BJ (cell line): ENCODE measurements at places on chromosomes 6 and 20. TPM values are rescaled to one million over a fixed set of nuclear protein-coding genes. Genes with fewer than 3 reads are reported as not detected.
A peak's percentile ranks its signal among the peaks of the same experiment; 100 is the strongest.

- no peak for DNase-seq
These were observed 770 bp downstream of the TCF19 start for GRCh38 chr6:31158863-31159855.

DNA sequence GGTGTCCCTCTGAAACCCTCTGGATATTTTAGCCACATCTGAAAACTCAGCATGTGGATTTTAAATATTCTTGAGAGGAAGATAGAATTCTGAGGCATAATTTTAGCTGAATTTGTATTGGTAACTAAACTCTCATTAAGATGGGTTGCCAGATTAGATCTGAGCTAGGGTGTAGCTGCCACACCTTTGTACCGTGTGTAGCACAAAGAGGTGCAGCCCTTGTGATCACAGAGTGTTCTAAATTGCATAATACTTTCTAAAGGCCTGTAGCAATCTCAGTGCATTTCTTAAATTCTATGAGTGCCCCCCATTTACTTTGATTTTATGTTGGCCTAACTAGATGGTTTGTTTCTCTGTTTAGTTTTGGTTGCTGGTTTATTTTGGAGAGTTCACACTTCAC is 53.0 kb downstream of the FLRT3 start:
- DNase-seq, result no peak

- no peak for DNase-seq
These were observed 3.6 kb upstream of the PHF1 start for GRCh38 chr6:33407132-33407718.

DNA sequence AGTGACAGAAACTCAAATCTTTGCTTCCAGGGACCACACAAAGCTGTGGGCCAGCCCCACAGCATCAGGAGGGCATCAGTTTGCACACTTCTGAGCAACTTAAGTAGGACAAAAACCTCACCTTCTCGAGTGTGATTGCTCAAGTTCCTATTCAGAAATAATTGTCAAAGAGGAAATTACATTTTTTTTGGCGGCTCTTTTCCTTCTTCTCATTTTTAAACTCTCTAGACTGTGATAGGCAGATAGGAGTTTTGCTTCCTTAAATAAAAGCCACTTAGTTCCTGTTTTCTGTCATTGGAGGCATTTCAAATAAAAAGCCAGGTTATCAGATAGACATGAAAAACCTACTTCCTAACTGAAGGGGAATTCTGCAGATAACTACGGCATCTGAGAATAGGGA is 11.2 kb upstream of the TAGAP start:
- no peak for DNase-seq

DNA sequence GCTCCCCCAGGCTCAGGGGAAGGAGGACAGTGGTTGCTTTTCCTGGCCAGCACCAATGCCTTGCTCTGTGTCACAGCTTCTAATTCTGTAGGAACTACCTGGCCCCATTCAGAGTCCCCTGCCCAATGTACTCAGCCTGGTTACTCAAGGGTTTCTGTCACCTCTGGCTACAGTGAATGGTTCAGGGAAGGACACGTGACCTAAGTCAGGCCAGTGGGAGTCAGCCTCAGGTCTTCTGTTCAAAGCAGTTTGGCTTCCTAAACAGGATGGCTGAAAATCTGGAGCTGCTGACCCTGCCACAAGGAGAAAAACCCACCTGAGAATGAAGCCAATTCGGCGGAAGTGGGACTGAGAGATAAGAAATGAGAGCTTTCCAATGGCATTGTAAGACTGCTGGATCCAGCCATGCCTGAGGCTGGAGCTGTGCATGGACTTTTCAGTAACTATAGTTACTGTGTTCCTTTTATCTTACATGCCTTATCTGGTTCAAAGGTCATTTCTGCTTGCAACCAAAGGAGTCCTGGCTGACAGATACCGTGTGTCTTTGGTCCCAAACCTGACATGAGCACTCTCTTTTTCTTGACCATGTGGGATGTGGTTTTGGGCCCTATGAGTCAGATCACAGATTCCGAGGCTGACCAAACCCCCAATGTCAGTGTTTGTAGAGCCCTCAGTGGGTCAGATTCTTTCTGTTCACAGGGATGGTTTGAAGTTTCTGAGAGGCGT is 104.3 kb downstream of the SULF2 start:
- no peak for DNase-seq

DNA sequence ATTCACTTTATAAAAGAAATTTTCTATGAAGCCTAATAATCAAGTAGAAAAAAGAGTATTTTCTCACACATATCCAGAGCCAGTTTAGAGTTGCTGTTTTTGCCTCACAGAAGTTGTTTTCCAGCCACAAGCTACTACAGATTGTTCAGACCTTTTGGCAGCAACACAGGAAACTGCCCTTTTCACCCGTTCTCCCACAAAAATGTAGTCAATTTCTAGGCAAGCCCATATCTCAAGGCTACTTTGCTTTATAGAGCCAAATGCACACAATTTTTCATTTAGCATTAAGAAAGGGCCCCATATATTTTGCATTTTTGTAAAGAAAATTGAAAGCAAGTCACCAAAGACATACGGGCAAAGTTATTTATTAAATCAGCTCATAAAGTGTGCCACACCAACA is 49.5 kb downstream of the EPB41L2 start:
- DNase-seq, result peak; percentile 63

GRCh38 chr6:56913285-56914074 is 41.4 kb upstream of the BEND6 start:
- no peak for DNase-seq

RAD21L1 gene
- polyA plus RNA-seq, result 0.06 and 0.18 TPM in 2 replicates

OVOL2 gene
- polyA plus RNA-seq, result not detected in 2 replicates

SLC17A9 gene
- 14.4 and 30.8 TPM in 2 replicates for polyA plus RNA-seq

OPN5 gene
- not detected in 2 replicates for polyA plus RNA-seq

ELOVL4 gene
- 0.40 and 0.69 TPM in 2 replicates for polyA plus RNA-seq
